ENCODE measurements at places on chromosomes 5 and 9.

DNA sequence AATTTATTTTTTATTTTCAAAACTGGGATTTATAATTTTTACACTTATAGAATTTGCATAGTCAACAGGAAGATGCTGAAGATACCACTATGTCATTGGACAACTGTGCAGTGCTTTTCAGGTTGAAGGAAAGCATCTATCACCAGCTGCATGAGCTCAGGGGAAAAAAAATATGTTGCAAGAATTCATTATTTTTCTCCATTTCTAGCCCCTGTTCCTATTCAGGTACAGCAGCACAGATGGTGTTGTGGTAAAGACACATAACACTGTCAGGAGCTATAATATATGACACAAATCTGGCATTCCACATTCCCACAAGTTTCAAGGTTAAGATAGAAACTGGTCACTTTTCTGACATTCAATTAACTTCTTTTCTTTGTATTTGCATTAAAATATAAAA is 1088.6 kb downstream of the MAT2B start:
- no peak for DNase-seq

GRCh38 chr9:88658311-88658822 is 123.4 kb downstream of the NXNL2 start:
- DNase-seq: no peak

GRCh38 chr5:150167908-150168307 is 1.3 kb downstream of the CDX1 start:
- DNase-seq: no peak

GRCh38 chr9:136339173-136339957 is 12.0 kb downstream of the GPSM1 start:
- DNase-seq: no peak

GRCh38 chr5:81852291-81853029 is 101.6 kb upstream of the SSBP2 start:
- DNase-seq: peak; percentile 42

- DNase-seq: no peak
Observed at GRCh38 chr9:35108946-35109575, 6.1 kb upstream of the STOML2 start.

- no peak for DNase-seq
Observed at GRCh38 chr5:38541174-38541725, 15.2 kb downstream of the LIFR start.
